CD4-positive, alpha-beta T cell (primary cell): ENCODE measurements at places on chromosomes 2 and 18.

- DNase-seq: no peak
Observed at GRCh38 chr2:71631411-71631931, 178.1 kb downstream of the DYSF start.

- no peak for DNase-seq
Observed at GRCh38 chr18:57475408-57475807, 40.2 kb downstream of the ONECUT2 start.

GRCh38 chr18:68714366-68714711, 569 bp downstream of the TMX3 start:
- peak; percentile 32 for DNase-seq

- no peak for DNase-seq
Observed at GRCh38 chr18:54020966-54021365, 203.5 kb downstream of the MBD2 start.

GRCh38 chr2:11344342-11344955, at the start of gene ROCK2:
ROCK2 (minus strand) TSS chr2:11344636; CDS start chr2:11344136, 500 bp downstream.
- peak; percentile 43 for DNase-seq

DNA sequence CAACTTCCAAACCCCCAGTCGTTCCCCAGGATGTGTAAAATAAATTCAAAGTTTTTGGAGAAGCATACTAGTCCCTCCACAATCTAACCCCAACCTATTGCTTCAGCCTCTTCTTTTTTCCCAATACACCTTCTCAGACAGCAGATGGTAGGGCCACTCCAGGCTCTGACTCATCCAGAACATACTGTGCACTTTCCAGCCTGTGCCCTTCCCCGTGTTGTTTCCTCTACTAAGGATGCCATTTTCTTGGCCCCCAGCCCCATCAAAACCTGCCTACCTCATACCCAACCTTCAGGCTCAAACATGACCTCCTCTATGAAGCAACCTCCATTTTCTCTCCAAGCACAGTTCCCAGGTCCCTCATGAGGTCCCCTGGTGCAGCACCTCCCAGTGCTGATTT, 669.3 kb downstream of the BCL11A start:
- no peak for DNase-seq

- no peak for DNase-seq
Observed at GRCh38 chr2:111198701-111199100, 78.0 kb downstream of the BCL2L11 start.

GRCh38 chr2:207226243-207226642, 60.5 kb upstream of the KLF7 start:
- no peak for DNase-seq

GRCh38 chr2:22450831-22451230, 934.1 kb upstream of the KLHL29 start:
- no peak for DNase-seq

GRCh38 chr2:236565212-236565611, 4.4 kb upstream of the ACKR3 start:
- DNase-seq: no peak

DNA sequence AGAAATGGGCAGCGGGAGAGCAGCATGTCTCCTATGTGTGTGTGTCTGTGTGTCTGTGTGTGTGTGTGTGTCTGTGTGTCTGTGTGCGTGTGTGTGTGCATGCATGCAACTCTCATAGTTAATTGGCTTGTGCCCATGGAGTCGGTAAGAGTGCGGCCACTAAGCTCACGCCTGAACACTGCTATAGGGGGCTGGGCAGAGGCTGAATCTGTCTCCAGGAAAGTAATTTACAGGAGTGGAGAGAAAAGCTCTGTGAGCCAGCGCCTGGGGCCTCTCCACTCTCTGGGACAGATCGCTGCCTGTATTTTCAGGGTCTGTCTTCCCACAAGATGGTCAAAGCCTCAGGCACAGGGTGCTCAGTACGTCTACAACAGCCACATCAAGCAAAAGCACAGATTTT, 553.4 kb downstream of the TNS1 start:
- no peak for DNase-seq

DNA sequence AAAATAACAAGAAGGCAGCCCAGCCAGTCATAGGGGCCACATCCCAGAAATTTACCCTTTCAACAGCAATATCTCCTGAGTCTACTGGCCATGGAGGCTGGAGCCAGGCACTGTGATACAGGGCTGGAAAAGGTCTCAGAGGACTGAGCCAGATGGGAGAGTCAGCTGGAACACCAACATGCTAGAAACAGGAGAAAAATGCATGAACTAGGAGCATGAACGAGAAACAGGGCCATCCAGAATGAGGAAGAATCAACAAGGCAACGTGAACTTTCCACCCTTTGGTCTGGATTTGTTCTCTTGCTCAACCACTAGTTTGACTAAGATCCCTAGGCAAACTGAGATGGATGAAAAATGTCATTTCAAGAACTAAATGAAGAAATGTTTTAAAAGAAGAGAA, 13.1 kb downstream of the PID1 start:
- no peak for DNase-seq

DNA sequence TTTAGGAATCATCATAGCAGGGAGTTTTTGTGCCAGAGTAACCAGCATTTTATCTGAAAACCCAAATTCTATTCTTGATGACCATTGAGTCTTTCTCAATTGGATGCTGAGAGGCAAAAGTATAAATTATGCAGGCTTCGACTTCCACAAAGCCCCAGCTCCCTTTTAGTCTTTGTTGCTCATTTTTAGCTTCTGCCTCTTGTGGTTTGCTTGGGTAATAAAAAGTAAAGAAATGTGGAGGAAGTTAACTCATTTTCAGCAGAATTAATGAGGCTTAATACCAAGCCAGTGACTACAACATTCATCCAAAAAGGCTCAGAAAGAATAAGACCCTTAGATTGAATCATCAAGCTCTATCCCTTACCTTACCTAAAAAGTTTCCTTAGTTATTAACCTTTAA, 18.6 kb downstream of the ERMN start:
- DNase-seq: no peak

- no peak for DNase-seq
Observed at GRCh38 chr2:240759459-240759858, 60.6 kb downstream of the KIF1A start.

DNA sequence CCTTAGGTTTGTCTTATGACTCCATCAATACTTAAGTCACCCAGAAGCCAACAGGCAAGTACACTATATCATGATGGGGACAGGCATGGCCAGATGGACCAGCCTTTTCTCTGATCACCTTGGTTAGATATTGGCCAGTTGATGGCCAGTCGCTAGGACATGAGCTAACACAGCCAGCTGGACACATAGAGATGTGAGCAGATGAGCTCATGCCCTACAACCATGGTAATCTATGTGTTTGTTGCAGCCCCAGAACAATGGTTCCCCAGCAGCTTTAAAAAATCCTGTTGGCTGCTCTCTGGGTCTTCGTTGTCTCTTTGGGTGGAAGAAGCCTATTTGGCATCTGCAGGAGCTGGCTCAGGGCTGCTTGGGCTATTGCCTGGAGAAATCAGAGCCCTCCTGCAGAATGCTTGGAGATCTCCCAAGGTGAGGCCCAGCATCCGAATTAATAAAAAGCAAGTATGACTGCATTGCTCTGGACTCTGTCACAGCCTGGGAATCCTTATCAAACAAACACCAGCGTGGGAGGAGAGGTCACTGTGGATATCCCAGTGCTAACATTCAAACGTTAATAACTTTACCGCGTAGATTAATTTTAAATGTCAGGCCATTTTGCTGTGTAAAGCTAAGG, 62.3 kb upstream of the KLHL29 start:
- no peak for DNase-seq

DNA sequence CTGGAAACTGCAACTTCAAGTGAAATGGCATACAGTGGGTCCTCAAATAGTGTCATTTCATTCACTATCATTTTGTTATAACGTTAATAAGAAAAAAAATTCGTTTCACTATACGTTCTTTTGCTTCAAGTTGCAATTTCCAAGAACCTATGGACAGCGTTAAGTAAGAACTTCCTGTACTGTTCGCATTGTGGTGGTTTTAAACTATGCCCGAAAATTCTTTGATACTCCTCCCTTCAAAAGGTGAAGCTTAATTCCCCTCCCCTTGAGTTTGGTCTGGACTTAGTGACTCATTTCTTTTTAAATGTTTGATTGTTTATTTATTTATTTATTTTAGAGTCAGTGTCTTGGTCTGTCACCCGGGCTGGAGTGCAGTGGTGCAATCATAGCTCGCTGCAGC, 20.7 kb downstream of the GNLY start:
- DNase-seq: no peak

DNA sequence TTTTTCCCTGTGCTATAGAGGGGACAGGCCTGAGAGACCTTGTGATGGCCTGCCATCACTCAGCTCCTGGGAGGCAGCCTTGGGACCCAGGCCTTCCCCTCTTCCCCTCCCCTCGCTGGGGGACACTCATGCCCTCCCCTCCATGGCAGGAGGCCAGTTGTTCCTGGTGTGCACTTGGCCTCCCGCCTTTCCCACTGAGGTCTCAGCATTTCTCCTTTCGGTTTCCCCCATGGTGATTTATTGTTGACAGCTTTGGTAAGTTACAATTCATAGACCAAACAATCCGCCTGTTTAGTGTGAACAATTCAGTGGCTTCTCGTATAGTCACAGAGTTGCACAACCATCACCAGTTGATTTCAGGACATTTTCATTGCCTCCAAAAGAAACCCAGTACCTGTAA, 10.2 kb upstream of the CNDP1 start:
- DNase-seq: no peak

DNA sequence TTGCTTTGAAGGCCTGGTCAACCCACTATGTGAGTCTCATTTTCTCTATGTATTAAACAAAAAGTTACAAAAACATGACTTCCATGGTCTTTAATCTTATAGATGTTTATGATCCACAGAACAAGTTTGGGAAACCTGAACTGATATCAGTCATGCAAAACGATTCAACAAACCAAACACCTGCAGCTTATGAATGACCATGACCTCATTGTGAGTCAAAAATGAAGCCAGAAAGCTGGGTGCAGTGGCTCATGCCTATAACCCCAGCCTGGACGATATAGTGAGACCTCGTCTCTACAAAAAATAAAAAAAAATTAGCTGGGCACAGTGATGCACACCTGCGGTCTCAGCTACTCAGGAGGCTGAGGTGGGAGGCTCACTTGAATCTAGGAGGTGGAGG, 270.4 kb upstream of the CCDC68 start:
- DNase-seq: no peak

GRCh38 chr2:104812286-104812685, 41.6 kb upstream of the POU3F3 start:
- no peak for DNase-seq

GRCh38 chr2:169464882-169465281, 14.4 kb upstream of the BBS5 start:
- peak; percentile 31 for DNase-seq

DNA sequence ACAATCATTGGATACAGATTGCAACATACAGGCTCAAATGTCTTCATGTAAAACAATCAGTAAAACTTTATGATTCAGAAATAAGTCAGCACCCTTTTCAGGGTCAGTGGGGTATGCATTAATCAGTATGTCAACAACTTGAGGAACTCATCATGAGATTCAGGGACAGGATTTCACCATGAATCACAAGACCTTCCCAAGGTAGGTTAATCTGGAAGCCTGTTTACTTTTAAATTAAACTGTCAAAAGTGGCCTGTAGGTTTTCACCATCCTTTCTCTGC, 104.8 kb downstream of the SP100 start:
- DNase-seq: no peak

GRCh38 chr18:36152781-36153180, 23.1 kb downstream of the ELP2 start:
- no peak for DNase-seq

DNA sequence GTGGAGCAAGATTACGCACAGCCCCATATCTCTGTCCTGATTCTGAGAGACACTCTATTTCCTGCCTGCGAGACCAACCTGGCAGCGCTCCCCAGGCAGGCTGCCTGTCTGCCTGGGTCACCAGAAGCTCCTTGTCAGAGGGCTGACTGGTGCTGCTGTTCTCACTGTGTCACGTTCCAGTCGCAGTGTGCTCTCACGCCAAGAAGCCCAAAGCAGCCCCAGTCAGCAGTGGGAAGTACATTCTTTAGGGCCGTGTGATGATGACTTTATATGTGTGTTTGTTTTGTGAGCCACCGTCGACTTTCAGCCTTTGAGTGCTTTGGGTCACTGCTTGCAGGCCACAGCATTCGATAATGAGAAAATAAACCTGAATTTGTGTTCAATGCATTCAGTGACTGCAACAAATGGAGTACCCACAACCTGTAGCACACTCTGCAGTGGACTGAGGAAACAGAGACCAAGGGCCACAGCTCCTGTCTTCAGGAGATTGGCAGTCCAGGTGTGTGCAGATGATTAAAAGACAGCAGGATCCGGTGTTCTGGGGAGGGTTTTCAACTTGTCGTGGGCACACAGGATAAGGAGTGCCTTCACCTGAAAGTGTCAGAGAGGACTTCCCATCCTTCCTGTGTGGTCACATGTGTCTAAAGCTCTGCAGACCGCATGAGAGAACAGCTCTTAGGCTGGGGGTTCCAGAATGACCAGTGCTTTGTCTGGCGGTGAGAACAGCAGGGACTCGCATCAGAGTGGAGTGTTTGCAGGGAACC, 4.8 kb downstream of the TNFRSF11A start:
- peak; percentile 18 for DNase-seq

DNA sequence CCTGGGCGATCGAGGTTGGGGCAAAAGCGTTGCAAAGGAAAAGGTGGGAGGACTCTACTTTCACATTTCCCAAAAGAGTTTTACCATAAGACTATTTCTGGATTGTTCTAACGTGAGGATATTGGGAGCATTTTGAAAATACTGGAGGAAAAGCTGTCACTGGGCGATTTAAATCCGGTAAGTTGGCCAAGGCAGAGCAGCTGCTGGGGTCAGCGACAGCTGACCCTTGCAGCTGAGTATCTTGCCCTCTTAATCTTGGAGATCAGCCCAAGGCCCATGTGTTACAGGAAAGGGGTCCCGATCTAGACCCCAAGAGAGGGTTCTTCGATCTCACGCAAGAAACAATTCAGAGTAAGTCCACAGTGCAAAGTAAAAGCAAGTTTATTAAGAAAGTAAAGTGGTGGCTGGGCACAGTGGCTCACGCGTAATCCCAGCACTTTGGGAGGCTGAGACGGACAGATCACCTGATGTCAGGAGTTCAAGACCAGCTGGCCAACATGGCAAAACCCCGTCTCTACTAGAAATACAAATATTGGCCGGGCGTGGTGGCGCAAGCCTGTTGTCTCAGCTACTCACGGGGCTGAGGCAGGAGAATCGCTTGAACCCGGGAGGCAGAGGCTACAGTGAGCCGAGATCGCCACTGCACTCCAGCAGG, 964 bp upstream of the ST3GAL5 start:
- no peak for DNase-seq

GRCh38 chr2:108616751-108617161, 82.5 kb downstream of the LIMS1 start:
- DNase-seq: no peak

- DNase-seq: no peak
Observed at GRCh38 chr2:214325404-214325803, 85.5 kb upstream of the VWC2L start.

GRCh38 chr2:178279142-178279541, 84.8 kb downstream of the OSBPL6 start:
- DNase-seq: no peak

GRCh38 chr2:174634130-174635014, 36.8 kb upstream of the WIPF1 start:
- DNase-seq: peak; percentile 11
